ENCODE measurements at places on chromosomes 1 and 21. TPM values are rescaled to one million over a fixed set of nuclear protein-coding genes. Genes with fewer than 3 reads are reported as not detected.

DNA sequence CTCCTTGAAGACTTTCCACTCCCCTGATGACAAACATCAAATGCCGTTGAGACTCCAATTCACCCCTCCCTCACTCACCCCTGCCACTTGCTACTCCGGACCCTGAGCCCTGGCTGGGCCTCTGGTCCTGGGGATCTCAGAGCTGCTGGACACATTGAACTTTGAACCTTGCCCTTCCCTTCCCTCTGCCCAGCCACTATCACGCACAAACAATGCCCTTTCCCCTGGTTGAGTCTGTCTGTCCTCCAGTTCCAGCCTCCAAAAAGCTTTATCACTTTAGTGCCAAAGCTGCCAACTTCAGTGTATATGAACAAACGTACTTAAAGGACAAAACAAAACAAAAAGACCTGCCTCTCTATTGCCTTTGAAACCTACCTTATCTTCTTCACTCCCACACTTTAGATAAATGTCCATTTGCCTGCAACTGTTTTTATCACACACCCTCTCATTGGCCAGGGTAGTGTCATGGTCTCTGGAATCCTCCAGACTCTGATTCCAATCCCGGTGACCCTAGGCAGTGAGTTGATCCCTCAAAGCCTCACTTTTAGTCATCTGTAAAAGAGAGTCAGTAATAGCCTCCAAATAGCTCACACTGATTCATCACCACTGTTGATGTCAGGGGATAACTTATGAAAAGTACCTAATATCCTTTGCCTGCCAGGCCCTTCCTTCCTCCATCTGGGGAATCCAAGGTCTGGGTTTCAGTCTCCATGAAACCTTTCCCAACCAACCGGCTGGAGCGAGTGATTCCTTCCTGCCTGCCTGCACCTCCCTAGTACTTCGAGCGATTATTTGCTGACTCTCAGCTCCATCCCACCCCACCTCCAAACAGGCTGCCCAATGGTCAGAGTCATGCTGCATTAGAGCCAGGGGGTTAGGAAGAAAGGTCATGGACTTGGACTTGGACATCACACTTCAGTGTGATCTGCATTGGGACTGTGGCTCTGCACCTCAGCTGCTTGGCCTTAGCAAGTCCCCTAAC lies 15.9 kb upstream of the SPOCD1 start:
- peak; percentile 55 for DNase-seq

GRCh38 chr1:100459358-100460114 lies 78.4 kb upstream of the GPR88 start:
- peak; percentile 72 for DNase-seq

GRCh38 chr1:6409053-6409452 lies 10.7 kb downstream of the HES2 start:
- no peak for DNase-seq

- no peak for DNase-seq
Observed at GRCh38 chr1:119000371-119001180, 12.4 kb upstream of the TBX15 start.

DNA sequence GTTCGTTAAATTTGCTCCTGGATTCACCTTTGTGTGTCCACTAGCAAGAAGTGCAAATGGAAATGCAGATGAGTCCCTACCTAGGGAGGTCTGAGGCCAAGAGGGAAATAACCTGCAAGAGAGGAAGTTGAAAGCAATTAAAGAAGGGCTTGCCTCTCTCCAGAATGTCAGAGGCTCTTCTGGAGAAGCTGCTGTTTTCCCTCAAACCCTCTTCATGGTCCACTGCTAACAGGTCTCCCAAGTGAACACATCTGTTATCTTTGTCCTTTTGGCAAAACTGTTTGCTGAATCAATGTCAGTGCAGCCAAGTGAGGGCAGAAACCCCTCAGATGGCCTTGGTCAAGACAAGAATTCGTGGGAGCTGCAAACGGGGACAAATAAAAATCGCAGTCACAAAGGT lies 177.3 kb upstream of the PLXNA2 start:
- DNase-seq = no peak

GRCh38 chr1:45531873-45532272 lies 10.2 kb upstream of the PRDX1 start:
- DNase-seq = no peak

- DNase-seq = no peak
Observed at GRCh38 chr21:44333509-44334328, 5.5 kb downstream of the CFAP410 start.

DNA sequence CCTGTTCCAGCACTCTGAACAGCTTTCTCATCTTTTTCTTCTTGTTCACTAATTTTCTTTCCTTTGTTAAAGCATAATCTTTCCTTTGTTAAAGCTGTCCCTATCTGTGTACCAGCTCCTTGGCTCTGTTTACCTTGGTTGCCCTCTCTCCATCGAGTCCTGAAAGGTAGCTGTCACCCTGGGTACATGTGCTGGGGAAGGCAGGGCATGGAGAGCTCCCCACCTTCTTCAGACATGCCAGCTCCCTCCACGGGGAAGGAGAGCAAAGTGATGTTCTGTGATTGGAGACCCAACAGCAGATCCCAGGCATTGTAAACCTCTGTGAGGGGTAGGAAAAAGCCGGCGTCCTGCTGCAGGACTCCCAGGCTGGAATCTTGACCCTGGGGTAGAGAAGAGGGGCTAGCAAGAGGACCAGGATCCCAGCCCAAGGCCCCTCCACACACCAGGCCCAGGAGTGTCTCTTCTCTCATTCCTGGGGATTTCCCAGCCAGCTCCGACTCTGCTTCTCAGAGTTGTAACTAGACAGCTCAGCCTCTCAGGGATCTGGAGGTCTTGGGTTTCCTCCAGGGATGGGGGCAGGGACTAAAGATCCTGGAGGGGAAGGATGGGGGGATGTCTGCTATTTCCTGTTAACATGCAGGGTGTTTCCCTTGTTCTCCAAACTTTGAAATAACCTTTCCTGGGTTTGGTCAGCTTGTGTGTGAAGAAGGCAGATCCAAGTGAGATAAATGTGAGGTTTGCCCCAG lies 34.4 kb downstream of the TMCC2 start:
- DNase-seq = peak; percentile 59

DNA sequence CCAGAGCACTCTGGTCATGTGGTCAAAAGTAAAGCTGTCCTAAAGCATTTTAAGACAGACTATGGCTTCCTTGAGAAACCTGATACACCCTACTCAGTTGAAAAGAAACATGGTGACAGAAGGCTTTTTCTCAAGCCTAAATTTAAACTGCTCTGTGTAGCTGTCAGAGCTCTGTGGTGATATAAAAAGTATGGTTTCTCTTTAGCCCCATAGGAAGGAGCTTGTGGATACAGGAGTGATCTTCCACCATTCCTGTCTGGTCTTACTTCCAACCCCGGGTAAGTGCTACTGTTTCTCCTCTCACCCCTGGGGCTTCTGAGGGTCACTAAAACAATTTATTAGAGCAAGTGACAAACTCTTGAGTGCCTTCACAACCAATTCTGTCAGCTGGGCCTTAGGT lies 8.5 kb downstream of the TP53BP2 start:
- no peak for DNase-seq

GRCh38 chr1:48777219-48777895 lies 666 bp upstream of the BEND5 start:
- DNase-seq = no peak

SLC45A1 gene
- total RNA-seq = not detected

HAPLN2 gene
- total RNA-seq = not detected
